ENCODE measurements at places on chromosomes 1 and 21. TPM values are rescaled to one million over a fixed set of nuclear protein-coding genes. Genes with fewer than 3 reads are reported as not detected.

DNA sequence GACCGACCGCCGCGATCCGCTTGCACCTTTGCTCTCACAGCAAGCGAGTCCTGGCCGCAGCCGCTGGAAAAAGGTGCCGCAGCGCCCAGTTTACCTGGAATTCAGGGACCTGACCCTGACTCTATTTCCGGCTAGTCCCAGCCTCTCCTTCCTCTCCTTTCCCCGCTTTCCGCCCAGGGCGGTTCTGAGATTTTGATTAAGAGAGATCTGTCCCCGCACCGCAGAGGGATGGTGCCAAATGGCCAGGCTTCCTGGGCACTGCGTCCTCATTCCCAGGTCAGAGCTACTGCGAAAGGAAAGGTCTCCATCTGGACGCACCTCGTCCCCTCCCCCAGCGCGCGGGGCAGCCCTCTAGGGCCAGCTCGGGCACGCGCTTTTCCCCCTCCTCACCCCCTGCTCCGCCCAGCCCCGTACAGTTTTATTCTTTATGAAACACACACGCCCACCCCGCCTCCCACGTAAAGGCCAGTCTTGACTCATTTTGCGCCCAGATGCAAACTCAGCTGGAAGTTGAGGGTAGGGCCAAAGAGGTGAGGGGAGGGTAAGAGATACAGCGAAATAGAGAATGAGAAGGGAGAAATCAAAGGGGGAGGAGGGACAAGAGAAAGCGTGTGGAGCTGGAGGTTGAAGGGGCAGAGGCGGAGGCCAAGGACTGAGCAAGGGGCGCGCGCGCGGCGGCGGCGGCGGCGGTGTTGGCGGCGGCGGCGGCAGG is 411.8 kb upstream of the ESRRG start:
- peaks cover 29% of the 10 kb centered on the region for H3K27me3 ChIP-seq
- H3K27ac ChIP-seq, result no peak overlapping the region
- no peak overlapping the region for H3K4me3 ChIP-seq
- no peak for DNase-seq
- H3K4me1 ChIP-seq, result no peaks in the 10 kb centered on the region

- no peak overlapping the region for H3K4me3 ChIP-seq
- H3K36me3 ChIP-seq, result no peaks in the 10 kb centered on the region
- peak overlapping the region; percentile 95 for H3K27ac ChIP-seq
- H3K4me1 ChIP-seq, result peaks cover 8% of the 10 kb centered on the region
- DNase-seq, result peak; percentile 80
Measured at GRCh38 chr1:31939484-31940329, 1.5 kb upstream of the PTP4A2 start.

DNA sequence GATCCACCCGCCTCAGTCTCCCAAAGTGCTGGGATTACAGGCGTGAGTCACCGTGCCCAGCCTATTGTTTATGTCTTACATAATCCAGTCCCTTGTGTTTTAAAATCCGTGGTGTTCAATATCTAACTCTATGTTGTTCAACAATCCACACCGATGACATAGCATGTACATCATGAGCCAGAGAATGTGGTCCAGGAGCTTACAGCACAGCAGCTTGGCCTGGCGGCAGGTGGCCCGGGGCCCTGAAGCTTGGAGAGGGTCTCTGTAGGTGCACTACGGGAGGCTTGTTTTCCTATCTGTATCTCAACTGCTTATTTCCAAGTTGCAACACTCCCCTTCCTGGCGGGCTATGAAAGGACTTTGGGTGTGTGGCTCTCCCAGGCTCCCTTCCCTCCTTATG is 138.4 kb downstream of the ADSS2 start:
- no peak overlapping the region for H3K27ac ChIP-seq
- no peaks in the 10 kb centered on the region for H3K27me3 ChIP-seq
- no peak for DNase-seq
- no peaks in the 10 kb centered on the region for H3K4me1 ChIP-seq
- no peaks in the 10 kb centered on the region for H3K36me3 ChIP-seq

- DNase-seq, result no peak
- no peaks in the 10 kb centered on the region for H3K36me3 ChIP-seq
- no peaks in the 10 kb centered on the region for H3K4me1 ChIP-seq
- H3K27ac ChIP-seq, result peak overlapping the region; percentile 42
- H3K4me3 ChIP-seq, result no peak overlapping the region
Measured at GRCh38 chr1:163656095-163656759, 334.5 kb downstream of the NUF2 start.

DNA sequence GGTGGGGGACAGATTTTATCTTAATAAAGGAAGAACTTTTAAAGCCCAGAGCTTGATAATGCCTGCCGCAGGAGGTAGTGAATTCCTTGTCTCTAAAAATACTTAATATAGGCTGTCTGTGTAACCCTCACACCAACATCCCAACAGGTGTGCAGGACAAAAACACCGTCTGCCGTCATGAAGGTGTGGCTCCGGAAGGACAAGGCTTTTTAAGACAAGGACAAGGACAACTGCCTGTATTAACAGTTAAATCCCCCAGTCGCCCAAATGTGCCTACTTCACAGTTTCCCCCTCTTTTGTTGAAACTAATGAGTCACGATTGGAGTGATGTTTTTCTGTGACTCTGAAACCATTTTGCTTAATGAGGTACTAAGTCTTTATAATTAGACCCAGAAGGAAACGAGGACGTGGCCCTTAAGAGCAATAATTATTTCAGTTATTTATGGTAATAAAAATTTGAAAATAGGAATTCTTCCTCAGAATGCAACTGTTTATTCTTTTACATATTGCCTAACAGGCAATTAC is 27.3 kb upstream of the SPATA6 start:
- no peak for DNase-seq
- no peaks in the 10 kb centered on the region for H3K27me3 ChIP-seq
- no peaks in the 10 kb centered on the region for H3K4me1 ChIP-seq
- no peak overlapping the region for H3K27ac ChIP-seq
- H3K36me3 ChIP-seq, result no peaks in the 10 kb centered on the region
- H3K4me3 ChIP-seq, result no peak overlapping the region

DNA sequence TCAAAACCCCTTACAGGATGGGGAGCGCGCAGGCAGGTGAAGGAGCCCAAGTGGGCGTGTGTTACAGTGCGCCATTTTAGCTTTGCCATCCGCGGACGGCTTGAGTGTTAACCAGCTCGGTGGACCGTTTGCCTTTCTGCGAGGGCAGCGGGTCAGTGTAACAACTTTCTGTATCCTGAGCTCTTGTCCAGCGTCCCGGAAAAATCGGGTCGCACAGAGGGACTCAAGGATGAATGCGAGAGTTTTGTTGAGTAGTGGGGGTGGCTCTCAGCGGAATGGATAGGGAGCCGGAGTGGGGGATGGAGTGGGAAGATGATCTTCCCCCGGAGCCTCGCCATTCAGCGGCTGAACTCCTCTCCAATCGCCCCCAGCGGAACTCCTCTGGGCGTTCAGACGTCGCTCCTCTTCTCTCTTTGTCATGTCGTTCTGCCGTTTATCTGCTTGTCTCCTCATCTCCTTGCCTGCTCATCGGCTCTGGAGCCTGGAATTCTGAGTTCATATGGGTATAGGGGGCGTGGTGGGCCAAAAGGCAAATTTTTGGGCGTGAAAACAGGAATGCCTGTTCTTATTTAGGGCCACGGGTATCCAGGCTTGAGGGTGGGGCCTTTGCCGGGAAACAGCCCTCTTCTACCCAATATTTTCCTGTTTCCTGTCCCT is 295.4 kb downstream of the CTH start:
- peak overlapping the region; percentile 82 for H3K27ac ChIP-seq
- peak; percentile 21 for DNase-seq
- H3K27me3 ChIP-seq, result no peaks in the 10 kb centered on the region
- no peaks in the 10 kb centered on the region for H3K4me1 ChIP-seq

DNA sequence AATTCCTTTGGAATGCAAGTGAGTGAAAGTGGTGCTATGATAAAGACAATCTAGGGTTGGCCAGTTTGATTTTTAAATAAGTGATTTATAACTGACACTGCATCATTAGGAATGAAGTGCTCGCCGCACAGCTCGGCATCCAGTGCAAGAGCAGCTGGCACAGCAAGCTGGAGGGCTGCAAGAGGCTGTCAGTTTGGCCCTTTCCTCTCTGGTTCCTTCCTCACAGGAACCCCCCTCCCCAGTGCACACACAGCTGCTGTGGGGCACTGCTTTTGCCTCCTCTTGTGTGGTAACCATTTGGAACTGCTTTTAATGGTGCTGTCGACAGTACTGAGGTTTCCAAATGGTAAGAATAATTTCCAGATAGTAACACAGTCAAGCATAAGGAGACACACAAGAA is 10.4 kb upstream of the BCAR3 start:
- no peaks in the 10 kb centered on the region for H3K27me3 ChIP-seq
- H3K36me3 ChIP-seq, result no peaks in the 10 kb centered on the region
- no peak overlapping the region for H3K27ac ChIP-seq

ADORA1 gene
- 3.0 TPM for total RNA-seq

DNA sequence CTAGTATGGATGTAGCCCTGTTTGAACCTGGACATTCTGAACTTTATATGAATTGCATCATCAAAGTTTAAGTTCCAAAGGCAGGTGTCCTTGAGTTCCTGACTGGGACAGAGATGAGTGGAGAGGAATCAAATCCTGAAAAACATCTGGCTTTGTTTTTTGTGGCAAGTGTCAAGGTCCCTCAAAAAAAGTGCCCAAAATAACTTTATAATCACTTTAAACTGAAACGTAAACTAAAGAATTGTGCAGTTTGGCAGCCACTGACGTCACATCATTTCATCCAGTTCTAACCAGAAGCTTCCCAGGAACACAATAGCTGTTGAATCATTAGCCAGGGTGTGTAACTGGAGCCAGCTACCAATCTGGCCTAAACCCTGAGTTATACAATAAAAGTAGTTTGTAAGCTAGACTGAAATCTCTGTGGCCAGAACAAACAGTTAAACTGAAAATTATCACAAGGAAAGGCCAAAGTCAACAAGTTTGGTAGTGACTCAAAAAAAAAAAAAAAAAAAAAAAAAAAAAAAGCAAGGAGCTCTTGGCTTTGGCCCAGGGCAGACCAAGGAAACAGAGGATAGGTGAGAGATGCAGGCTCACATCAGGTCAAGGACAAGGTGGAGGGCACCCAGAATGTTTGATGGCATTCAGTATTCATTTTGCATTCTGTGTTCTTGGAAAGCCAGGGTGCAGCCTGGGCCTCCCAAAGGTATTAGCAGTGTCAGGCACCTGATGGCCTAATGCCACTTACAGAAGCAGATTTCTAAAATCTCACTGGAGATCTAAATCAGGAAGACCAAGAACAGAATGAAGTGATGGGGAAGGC is 74.3 kb downstream of the TNFSF18 start:
- H3K27ac ChIP-seq, result no peak overlapping the region
- no peaks in the 10 kb centered on the region for H3K4me1 ChIP-seq
- no peak overlapping the region for H3K4me3 ChIP-seq
- no peak for DNase-seq
- no peaks in the 10 kb centered on the region for H3K27me3 ChIP-seq

- DNase-seq, result no peak
- no peaks in the 10 kb centered on the region for H3K36me3 ChIP-seq
- H3K4me3 ChIP-seq, result no peak overlapping the region
- H3K4me1 ChIP-seq, result peaks cover 4% of the 10 kb centered on the region
- no peaks in the 10 kb centered on the region for H3K27me3 ChIP-seq
Measured at GRCh38 chr1:22104865-22105437, 37.9 kb downstream of the WNT4 start.

DNA sequence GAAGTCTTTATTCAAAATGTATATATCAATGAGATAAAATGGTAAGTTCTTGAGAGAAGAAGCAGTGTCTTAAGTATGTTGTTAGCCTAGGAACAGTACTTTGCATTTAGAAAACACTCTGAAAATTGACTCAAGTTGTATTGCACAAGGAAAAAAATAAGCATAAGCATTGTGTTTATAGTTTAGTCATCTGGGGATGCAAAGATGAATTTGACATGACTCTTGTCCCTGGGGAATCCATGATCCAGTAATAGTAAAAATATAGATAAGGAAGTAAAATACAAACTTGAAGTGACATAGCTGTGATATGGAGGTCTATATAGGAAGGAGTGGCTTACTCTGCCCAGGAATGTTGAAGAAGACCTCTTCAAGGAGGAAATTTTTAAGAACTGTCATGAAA is 185.0 kb upstream of the PTBP2 start:
- no peak for DNase-seq
- H3K4me1 ChIP-seq, result peaks cover 6% of the 10 kb centered on the region
- no peaks in the 10 kb centered on the region for H3K36me3 ChIP-seq
- H3K4me3 ChIP-seq, result no peak overlapping the region
- H3K27me3 ChIP-seq, result no peaks in the 10 kb centered on the region

GRCh38 chr1:115090540-115090939 is 1.2 kb upstream of the TSPAN2 start:
- no peaks in the 10 kb centered on the region for H3K36me3 ChIP-seq
- no peaks in the 10 kb centered on the region for H3K27me3 ChIP-seq
- DNase-seq, result peak; percentile 81

- H3K4me1 ChIP-seq, result no peaks in the 10 kb centered on the region
- no peaks in the 10 kb centered on the region for H3K27me3 ChIP-seq
- H3K4me3 ChIP-seq, result no peak overlapping the region
- DNase-seq, result no peak
- no peaks in the 10 kb centered on the region for H3K36me3 ChIP-seq
- no peak overlapping the region for H3K27ac ChIP-seq
Measured at GRCh38 chr1:40637470-40638007, 27.9 kb downstream of the RIMS3 start.

TNFRSF4 gene
- not detected for total RNA-seq

DNA sequence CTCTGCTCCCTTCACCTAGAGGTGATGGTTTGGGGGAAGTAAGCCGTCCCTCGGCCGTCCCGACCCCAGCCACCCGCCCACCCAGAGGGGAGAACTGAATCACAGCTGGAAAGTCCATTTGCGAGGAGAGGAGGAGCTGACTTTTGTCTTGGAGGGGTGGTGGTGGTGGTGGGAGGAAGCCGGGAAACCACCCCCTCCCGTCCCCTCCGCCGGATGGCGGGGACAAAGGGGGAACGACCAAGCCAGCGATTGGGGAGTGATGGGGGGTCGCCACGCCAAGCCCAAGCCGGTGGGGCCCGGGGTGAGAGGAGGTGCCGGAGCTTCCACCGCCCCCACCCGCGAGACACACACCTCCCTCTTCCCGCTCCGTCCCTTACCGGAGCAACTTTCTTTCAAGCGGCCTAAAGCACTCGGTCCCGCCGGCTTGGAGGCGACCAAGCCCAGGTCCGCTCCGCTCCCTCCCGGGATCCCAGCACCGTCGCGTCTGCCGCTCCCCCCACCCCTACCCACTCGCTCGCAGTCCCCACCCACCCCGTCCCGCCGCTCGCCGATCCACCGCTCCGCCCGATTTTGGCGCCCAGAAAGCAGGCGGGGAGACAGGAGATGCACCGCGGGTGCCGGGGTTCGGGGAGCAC is 540 bp downstream of the ARHGEF2 start:
- no peaks in the 10 kb centered on the region for H3K27me3 ChIP-seq
- DNase-seq, result peak; percentile 60

RPTN gene
- not detected for total RNA-seq

Measured in uterus (tissue), 4 donors.